Prostate gland (tissue), 2 donors: ENCODE measurements at places on chromosomes 7 and 10. TPM values are rescaled to one million over a fixed set of nuclear protein-coding genes. Genes with fewer than 3 reads are reported as not detected.

Gene METTL2B
- 28.9 TPM for total RNA-seq

GRCh38 chr10:87615856-87616255 lies 43.8 kb upstream of the PAPSS2 start:
- no peak for DNase-seq

- DNase-seq: no peak
These were observed 53.7 kb upstream of the FAM3C start for GRCh38 chr7:121449735-121450240.

Gene PLAU
- total RNA-seq: 11.0 TPM

- no peak for DNase-seq
These were observed 379.6 kb downstream of the TNS3 start for GRCh38 chr7:47202146-47202783.

DNA sequence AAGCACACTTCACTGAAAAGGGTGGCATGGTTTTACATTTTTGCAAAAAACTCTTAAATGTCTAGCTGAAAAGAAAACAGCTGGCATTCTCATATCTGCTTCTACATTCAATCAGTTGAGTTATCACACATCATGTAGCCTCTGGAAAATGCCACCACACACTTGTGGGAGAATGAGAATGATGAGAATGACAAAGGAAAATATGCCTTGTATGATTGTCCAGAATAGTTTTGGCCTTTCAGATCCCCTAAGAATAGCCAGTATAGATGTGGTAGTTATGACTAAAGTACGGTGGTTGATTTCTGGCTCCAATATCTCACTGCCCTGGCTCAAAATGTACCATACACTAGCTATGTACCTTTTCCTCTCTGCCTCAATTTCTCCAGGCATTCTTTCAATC lies 30.2 kb upstream of the FRMD4A start:
- DNase-seq: no peak
